ENCODE measurements at places on chromosomes 5 and 9. TPM values are rescaled to one million over a fixed set of nuclear protein-coding genes. Genes with fewer than 3 reads are reported as not detected.

The ANKDD1B gene
- total RNA-seq: 0.51 TPM

The NMRK1 gene
- 21.1 TPM for total RNA-seq

The DMRT3 gene
- not detected for total RNA-seq

The LRRC70 gene
- 1.3 TPM for total RNA-seq

The C9orf50 gene
- total RNA-seq: 0.17 TPM

The HTR1A gene
- not detected for total RNA-seq

The ARSI gene
- total RNA-seq: 8.5 TPM

The INSL6 gene
- not detected for total RNA-seq

The CCNO gene
- total RNA-seq: not detected

The GTF2H2 gene
- total RNA-seq: 13.1 TPM

The PCDHGB1 gene
- total RNA-seq: 3.1 TPM

The SV2C gene
- not detected for total RNA-seq

The PLPPR1 gene
- not detected for total RNA-seq

The MLANA gene
- not detected for total RNA-seq

The FRMD3 gene
- 0.66 TPM for total RNA-seq

The BARX1 gene
- not detected for total RNA-seq

The ARL14EPL gene
- not detected for total RNA-seq

The ZNF622 gene
- 42.6 TPM for total RNA-seq

The HCN1 gene
- not detected for total RNA-seq

The TMEM174 gene
- total RNA-seq: not detected

The JAK2 gene
- total RNA-seq: 13.4 TPM

The FAM153A gene
- total RNA-seq: not detected

The KIF4B gene
- total RNA-seq: under 0.01 TPM

The SEMA6A gene
- 0.26 TPM for total RNA-seq

The SLC34A1 gene
- not detected for total RNA-seq

The ZNF300 gene
- total RNA-seq: 9.9 TPM

The ADAM19 gene
- total RNA-seq: 13.0 TPM

The FBXL7 gene
- total RNA-seq: 3.3 TPM

The NIPSNAP3A gene
- 16.7 TPM for total RNA-seq

The SLC6A3 gene
- total RNA-seq: not detected

The TBC1D2 gene
- 8.2 TPM for total RNA-seq

The FIBCD1 gene
- 7.3 TPM for total RNA-seq

The PGM5 gene
- total RNA-seq: 113 TPM

The TAF7 gene
- 87.1 TPM for total RNA-seq

The B4GALT1 gene
- 24.1 TPM for total RNA-seq

The RNF180 gene
- total RNA-seq: 2.8 TPM

The MAML1 gene
- 5.1 TPM for total RNA-seq

The MAP3K1 gene
- total RNA-seq: 10.3 TPM

The PCDHGA11 gene
- total RNA-seq: 5.9 TPM

The TRPM3 gene
- total RNA-seq: 0.50 TPM

The PCDHGA12 gene
- 13.7 TPM for total RNA-seq

The REEP5 gene
- total RNA-seq: 54.7 TPM

The CACNA1B gene
- total RNA-seq: 0.17 TPM

The DIAPH1 gene
- total RNA-seq: 17.2 TPM

The PIP5K1B gene
- total RNA-seq: under 0.01 TPM

The IRX4 gene
- total RNA-seq: not detected

The PFDN1 gene
- 35.5 TPM for total RNA-seq

The PCDHGA4 gene
- 7.6 TPM for total RNA-seq

The TAL2 gene
- not detected for total RNA-seq

The LCN15 gene
- total RNA-seq: not detected
